Adrenal gland (tissue), 19 donors: ENCODE measurements at places on chromosomes 4 and X. TPM values are rescaled to one million over a fixed set of nuclear protein-coding genes. Genes with fewer than 3 reads are reported as not detected.

GRCh38 chr4:152408514-152409327, 127.2 kb downstream of the FBXW7 start:
- no peaks in the 10 kb centered on the region for H3K36me3 ChIP-seq
- no peaks in the 10 kb centered on the region for H3K4me1 ChIP-seq

DNA sequence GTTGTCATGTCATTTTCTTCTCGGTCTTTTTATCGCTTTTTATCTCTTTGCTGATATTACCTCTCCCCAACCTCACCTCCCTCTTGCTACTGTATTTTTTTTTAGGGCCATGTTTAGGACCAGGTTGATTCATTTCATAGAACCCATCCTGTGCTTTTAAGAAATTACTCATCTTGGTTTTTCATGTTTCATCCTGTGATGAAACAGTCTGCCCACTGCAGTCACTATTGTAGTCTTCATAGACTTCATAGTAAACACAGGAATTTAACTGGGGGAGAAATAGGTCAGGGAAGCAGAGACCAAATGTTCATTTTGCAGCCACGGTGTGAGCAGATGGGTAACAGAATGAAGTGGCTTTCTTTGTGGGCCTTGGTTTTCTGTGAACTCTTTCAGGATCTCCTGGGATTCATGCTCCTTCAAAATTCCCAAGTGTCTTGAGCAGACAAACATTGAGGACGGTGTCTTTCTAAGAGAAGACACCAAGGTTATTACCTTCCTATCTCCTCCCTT, 161.8 kb downstream of the NAA11 start:
- H3K4me3 ChIP-seq: no peak overlapping the region
- H3K27ac ChIP-seq: no peak overlapping the region

DNA sequence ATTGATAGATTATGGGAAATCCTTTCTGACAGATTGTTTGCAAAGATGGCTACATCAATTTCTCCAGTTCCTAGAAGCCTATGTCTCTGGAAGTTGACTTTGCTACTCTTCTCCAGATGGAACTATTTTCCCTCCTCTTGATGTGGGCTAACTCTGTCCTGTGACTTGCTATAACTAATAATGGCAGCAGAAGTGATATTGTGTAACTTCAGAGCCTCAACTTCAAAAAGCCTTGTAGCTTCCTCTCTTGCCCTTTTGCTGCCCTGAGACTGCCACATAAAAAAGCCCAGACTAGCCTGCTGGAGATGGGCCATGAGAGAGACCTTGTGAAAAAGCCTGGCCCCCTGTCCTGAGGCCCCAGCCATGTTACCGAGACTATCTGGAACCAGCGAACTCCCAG, 210.7 kb upstream of the SLC7A11 start:
- no peaks in the 10 kb centered on the region for H3K36me3 ChIP-seq
- DNase-seq: no peak
- H3K27ac ChIP-seq: no peak overlapping the region
- no peaks in the 10 kb centered on the region for H3K27me3 ChIP-seq
- H3K4me1 ChIP-seq: no peaks in the 10 kb centered on the region

DNA sequence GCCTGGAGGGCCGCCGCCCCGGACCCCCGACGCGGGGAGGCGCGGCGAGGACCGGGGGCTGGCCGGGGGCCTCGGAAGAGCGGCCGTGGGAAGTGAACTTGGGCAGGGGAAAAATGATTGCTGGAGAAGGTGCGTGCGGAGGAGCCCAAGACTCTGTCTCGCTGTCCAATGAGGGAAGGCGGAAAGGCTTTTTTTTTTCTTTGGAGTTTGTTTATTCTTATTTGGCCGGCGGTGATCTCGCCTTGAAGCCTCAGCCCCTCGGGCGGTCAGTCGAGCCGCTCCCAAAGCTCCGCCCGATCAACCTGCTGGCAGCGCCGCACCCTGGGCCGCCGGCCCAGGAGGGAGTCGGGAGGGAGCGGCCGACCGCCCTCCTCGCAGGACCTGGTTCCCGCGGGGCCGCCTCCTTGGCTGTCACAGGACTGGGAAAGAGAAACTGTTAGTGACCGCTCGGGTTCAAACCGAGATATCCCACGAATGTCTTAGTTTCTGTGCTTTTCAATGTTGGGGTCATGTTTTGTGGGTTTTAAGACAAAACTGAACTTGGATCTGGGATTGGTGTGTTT, 2.5 kb downstream of the CPEB2 start:
- H3K4me3 ChIP-seq: peak overlapping the region; percentile 94
- H3K36me3 ChIP-seq: peaks cover 13% of the 10 kb centered on the region
- peak; percentile 92 for DNase-seq
- H3K27ac ChIP-seq: peak overlapping the region; percentile 100
- no peaks in the 10 kb centered on the region for H3K27me3 ChIP-seq

DNA sequence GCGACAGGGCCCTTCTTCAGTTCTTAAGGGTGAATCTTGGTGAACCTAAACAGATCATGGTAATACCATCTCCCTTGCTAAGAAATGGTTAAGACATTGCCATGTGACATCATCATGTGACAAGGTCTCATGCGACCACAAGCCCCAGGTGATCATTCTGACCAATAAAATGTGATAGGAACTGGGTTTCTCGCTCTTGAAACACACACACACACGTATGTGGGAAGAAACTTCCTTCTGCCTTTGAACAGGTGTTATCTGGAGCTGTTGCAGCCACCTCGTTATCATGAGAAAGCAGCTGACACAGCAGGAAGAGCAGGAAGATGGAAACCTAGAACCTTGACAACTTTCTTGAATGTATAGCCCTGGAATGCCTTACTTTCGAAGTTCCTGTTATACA, 10.2 kb downstream of the SOD3 start:
- no peak overlapping the region for H3K4me3 ChIP-seq
- no peak overlapping the region for H3K27ac ChIP-seq
- H3K36me3 ChIP-seq: no peaks in the 10 kb centered on the region

DNA sequence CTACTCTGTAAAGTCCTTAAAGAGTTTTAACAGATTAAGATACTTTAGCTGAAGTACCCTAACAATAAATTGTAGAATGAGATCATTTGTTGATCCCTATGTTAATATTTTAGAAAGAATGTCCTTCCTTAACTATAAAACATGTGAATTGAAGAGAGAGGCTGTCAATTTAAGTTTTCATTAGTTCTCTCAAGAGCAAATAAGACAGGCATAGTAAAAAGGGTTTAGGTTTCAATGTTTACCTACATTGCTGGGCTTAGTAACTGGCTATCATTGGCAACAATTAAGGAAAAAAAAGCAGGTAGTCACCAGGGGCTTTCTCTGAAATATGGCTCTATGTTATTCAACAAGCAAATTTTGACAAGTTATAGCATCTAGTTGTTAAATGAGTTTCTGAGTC, 91.5 kb downstream of the ATRX start:
- H3K36me3 ChIP-seq: no peaks in the 10 kb centered on the region
- H3K4me3 ChIP-seq: no peak overlapping the region
- no peaks in the 10 kb centered on the region for H3K27me3 ChIP-seq
- no peak for DNase-seq
- H3K4me1 ChIP-seq: no peaks in the 10 kb centered on the region
- no peak overlapping the region for H3K27ac ChIP-seq

GRCh38 chr4:185672618-185673017, 137.3 kb upstream of the PDLIM3 start:
- no peaks in the 10 kb centered on the region for H3K27me3 ChIP-seq
- no peak for DNase-seq
- no peak overlapping the region for H3K4me3 ChIP-seq
- H3K27ac ChIP-seq: no peak overlapping the region
- peaks cover 11% of the 10 kb centered on the region for H3K4me1 ChIP-seq

GRCh38 chr4:8727131-8727530, 134.6 kb downstream of the CPZ start:
- no peak overlapping the region for H3K27ac ChIP-seq
- H3K4me1 ChIP-seq: no peaks in the 10 kb centered on the region
- H3K36me3 ChIP-seq: no peaks in the 10 kb centered on the region
- no peaks in the 10 kb centered on the region for H3K27me3 ChIP-seq

- H3K4me1 ChIP-seq: no peaks in the 10 kb centered on the region
- H3K36me3 ChIP-seq: no peaks in the 10 kb centered on the region
- no peak for DNase-seq
- no peak overlapping the region for H3K27ac ChIP-seq
- H3K27me3 ChIP-seq: peaks cover 23% of the 10 kb centered on the region
These were observed 4.2 kb downstream of the TLL1 start for GRCh38 chr4:165877286-165877685.

DNA sequence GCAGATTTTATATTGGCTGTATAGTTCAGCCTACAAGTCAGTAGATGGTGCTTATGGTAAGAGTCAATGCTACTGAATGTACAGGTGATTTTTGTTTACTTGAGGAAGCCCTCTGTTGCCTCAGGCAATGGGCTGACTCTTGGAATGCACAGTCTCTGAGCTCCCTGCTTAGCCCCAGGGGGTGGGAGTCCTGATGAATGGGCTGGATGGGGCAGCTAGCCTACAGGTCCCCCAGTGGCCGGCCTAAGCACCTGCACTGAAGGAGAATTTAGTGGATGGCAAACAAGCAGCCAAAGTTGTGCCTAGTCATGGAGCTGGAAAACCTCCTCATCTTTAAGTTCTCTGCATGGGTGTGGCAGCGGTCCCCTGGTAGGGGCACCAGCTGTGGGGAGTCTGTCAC, 101.8 kb upstream of the CXorf51B start:
- H3K27ac ChIP-seq: no peak overlapping the region
- H3K27me3 ChIP-seq: peaks cover 3% of the 10 kb centered on the region
- no peaks in the 10 kb centered on the region for H3K4me1 ChIP-seq
- DNase-seq: no peak
- H3K4me3 ChIP-seq: no peak overlapping the region

DNA sequence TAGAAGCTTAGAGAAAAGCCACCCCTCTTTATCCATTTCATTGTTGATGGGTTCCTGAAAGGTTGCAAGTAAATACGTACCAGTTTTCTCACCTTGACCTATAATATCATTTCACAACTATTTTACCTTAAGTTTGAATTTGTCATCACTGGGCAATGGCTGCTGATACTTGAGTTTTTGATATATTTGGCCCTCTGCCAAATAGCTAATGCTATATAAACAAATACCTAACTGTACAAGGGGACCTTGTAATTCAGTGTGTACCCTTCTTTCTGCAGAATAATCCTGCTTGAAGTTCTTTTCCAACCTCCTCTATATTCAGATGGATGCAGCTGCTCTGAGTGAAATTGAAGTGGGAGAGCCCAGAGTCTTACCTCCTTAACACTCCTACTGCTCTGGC, 19.0 kb upstream of the GLUD2 start:
- no peaks in the 10 kb centered on the region for H3K36me3 ChIP-seq
- no peak for DNase-seq
- no peak overlapping the region for H3K4me3 ChIP-seq
- no peaks in the 10 kb centered on the region for H3K4me1 ChIP-seq
- H3K27ac ChIP-seq: no peak overlapping the region
- peaks cover 9% of the 10 kb centered on the region for H3K27me3 ChIP-seq

DNA sequence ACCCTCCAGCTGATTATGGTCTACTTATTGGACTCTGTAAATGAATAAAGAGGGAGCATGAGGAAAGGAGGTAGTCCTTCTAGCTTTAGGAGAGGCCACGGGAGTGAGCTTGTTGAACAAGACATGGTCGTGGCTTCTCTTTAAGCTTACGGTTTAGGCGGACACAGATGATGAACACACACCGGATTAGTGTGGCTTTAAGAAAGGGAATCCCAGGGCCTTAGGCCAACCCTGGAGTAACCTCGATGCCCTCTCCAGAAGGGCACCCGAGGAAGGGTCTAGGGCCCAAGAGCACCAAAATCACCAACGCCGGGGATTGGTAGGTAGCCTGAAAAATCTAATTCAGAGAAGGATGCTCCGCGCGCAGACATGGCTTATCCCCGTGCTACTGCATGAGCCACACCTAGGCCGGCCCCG, 39.4 kb downstream of the ERVMER34-1 start:
- H3K27ac ChIP-seq: no peak overlapping the region
- H3K4me1 ChIP-seq: peaks cover 16% of the 10 kb centered on the region
- H3K27me3 ChIP-seq: no peaks in the 10 kb centered on the region
- H3K4me3 ChIP-seq: no peak overlapping the region
- H3K36me3 ChIP-seq: no peaks in the 10 kb centered on the region
- DNase-seq: no peak

Gene MMGT1
- 2.9 TPM for polyA plus RNA-seq

DNA sequence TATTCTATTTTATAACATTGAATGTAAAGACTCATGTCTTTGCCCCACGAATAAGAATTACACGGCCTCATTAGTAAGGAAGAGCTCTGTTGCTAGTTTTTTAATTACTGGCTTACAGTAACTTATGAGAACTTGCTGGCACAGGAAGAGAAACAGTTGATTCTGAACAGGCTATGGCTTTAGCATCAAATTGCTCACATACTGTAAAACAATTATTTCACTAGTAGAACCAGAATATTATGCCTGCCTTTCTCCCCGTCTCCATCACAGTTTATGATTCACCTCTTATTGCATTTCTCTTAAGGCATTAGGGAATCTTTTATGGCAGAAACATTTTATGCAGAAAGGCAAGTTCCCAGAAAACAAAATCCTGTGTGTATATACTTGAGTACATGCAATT, 126.1 kb downstream of the SPRY1 start:
- H3K4me1 ChIP-seq: no peaks in the 10 kb centered on the region
- H3K4me3 ChIP-seq: no peak overlapping the region
- no peaks in the 10 kb centered on the region for H3K36me3 ChIP-seq
- H3K27ac ChIP-seq: no peak overlapping the region

DNA sequence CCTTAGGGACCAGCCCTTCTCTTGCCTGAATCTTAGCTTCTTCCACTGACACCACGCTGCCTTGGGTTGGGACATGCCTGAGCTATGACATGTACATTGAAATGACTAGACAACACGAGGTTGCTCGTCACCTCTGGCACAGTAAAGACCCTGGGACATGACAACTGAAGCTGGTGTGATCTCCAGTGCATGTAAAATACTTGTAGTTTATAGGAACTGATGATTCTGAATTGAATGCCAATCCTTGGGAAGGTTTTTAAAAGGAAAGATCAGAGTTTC, 100.7 kb upstream of the PGRMC2 start:
- H3K4me3 ChIP-seq: no peak overlapping the region
- H3K36me3 ChIP-seq: no peaks in the 10 kb centered on the region
- no peak overlapping the region for H3K27ac ChIP-seq

DNA sequence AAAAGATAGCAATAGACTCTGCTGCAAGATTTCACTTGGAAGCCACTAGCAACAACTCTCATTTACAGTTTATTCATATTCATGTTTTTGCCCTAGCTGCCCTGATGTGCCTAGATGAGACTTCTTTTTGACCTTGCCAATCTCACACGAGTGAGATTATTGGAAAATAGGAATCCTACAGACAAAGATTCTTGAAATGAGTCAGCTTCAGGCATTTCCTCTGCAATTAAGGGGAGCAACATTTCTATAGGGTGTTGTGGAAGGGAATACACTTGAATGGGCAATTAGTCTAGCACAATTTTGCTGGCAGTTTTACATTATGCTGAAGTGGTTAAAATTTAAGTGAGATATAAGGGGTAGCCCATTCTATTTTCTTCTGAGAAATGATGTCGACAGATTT, 217.0 kb upstream of the FAT4 start:
- no peaks in the 10 kb centered on the region for H3K36me3 ChIP-seq
- H3K27me3 ChIP-seq: no peaks in the 10 kb centered on the region
- H3K4me1 ChIP-seq: no peaks in the 10 kb centered on the region
- DNase-seq: no peak
- H3K4me3 ChIP-seq: no peak overlapping the region
- no peak overlapping the region for H3K27ac ChIP-seq

Gene PNMA5
- not detected for polyA plus RNA-seq
